ENCODE measurements at places on chromosomes 11 and 22.
A peak's percentile ranks its signal among the peaks of the same experiment; 100 is the strongest.

DNA sequence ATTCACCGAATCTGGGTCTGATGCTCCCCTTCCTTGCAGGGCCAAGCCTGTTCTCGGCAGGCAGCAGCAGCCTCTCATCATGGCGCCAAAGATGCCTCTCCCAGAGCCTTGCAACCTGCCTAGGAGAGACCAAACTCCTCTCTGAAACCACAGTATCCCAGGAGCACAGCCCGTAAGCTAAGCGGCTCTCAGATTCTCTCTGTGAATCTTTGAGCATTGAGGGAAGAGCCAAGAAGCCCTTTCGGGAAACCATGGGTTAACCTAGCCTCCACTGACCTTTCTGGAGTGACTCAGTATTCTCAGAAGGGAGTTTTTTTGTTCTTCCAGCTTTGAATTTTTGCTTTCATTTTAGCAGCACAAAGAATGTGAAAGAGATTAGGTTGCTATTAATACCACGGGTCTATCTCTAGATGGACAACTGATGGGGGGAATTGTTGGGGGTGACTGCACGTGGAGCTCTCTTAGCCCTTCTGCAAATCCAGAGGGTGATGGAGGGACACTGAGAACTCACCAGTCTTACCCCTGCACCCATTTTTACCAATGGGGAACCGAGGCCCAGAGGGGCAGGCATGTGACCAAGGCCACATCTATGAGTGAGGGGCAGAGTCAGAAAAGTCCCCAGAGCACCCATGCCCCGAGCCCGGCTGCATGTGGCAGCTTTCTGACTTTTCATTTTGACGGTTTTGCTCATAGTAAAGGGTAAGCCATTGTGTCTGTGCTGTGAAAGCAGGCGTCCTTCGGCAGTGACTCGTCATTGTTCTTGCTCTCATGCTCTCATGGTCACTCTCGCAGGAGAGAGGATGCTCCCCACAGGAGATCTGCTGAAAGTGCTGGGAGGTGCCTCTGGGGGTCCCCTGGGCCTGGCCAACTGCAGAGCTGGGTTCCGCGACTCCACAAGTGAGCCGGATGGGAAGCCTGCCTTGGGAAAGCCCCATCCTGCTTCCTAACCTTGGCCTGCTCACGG, 36.0 kb downstream of the IRAG1 start:
- DNase-seq = no peak

GRCh38 chr11:118265954-118266353, 1.9 kb upstream of the MPZL2 start:
- no peak for DNase-seq

DNA sequence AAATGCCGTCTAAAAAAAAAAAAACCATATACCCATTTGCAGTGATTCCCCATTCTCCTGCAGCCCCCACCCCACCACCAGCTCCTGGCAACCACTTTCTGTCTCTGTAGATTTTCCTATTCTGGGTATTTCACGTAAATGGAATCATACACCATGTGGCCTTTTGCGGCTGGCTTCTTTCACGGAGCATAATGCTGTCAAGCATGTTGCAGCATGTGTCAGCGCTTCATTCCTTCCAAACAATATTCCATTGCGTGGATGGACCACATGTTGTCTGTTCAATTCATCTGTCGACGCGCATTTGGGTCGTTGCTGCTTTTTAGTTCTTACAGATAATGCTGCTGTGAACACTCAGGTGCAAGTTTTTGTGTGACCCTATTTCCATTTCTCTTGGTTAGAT, 14.8 kb upstream of the EMID1 start:
- DNase-seq = no peak

- no peak for DNase-seq
These were observed 301.8 kb upstream of the MTNR1B start for GRCh38 chr11:92667486-92668152.

- DNase-seq = no peak
These were observed 6.0 kb downstream of the MRPL40 start for GRCh38 chr22:19438298-19438697.

DNA sequence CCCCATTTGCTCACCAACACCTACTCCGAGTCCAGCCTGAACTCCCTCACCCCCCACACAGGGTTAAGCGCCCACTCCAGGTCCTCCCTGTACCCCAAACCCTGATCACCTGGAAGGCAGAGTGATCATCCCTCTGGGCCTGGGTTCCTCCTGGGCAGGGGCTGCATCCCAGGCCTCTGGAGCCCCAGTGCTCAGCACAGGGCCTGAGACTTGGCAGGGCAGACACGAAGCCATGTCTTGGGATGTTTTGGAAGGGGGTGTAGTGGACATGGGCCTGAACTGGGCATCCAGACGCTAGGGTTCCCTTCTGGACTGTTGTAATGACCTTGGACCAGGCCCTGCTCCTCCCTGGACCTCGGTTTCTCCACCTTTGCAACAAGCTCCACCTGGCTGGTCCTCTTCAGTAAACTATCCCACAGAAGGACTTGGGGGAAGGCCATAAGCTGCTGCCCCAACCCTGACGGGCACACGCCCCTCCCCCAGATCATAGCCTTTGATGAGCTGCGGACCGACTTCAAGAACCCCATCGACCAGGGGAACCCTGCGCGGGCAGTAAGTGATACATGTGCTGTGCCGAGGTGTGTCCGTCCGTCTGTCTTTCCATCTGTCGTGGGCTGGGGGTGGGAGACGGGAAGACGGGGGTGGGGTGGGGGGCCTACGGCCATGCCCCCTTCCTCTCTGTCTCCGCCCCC, 3.9 kb downstream of the CNIH2 start:
- no peak for DNase-seq

DNA sequence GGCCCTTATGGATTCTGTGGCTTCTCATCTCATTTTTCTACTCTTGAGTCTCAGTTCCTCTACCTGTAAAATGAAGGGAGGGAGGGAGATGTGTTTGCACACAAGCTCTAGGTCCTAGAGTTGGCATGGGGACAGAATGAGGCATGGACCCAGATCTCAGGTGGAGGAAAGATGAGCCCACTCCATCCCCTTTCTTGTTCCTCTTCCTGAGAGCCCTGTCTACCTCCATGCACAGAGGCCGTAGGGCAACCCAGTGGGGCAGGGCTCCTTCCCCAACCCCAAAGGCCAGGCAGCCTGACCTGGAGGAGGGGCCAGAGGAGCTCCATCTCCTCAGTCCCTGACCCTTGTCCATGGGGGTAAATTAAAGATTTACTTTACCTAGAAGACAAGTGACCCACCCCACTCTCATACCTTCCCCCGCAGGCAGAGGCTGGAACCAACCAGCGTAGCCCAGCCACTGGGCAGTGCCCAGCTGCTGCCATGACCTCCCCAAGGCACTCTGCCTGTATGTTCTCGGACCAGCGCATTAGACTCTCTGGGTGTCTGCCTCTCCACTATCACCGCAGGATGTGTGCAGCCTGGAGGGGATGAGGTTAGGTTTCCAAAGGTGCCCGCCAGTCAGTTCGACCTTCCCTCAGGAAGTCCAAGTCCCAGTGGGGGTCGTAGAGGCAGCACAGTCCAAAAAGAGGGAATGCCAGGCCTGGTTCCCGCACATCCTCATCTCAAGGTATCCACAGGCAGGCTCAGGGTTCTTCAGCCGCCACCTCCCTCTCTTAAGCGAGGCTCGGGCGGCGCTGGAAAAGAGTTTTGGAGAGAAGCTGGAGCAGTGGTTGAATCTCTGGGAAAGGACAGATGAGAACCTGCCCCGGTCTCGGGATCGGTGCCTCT, 3.0 kb downstream of the SMTN start:
- no peak for DNase-seq

- DNase-seq = no peak
These were observed 176.3 kb upstream of the TMEM45B start for GRCh38 chr11:129639300-129639699.

DNA sequence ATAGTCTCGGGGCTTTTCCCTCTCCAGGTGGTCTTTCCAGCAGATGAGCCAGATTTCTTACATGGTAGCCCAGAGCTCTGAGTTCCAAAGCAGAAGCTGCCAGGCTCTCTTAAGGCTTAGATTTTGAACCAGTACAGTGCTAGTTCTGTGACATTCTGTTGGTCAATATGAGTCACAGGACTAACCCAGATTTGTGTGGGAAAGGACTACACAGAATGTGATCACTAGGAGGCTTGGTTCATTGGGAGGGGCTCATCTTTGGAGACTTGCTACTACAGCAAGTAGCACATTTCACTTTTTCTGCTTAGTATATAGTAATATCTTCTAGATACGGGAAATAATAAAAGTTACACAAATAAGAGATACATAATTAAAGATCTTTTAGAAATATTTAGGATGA, 24.1 kb downstream of the RNF214 start:
- no peak for DNase-seq

DNA sequence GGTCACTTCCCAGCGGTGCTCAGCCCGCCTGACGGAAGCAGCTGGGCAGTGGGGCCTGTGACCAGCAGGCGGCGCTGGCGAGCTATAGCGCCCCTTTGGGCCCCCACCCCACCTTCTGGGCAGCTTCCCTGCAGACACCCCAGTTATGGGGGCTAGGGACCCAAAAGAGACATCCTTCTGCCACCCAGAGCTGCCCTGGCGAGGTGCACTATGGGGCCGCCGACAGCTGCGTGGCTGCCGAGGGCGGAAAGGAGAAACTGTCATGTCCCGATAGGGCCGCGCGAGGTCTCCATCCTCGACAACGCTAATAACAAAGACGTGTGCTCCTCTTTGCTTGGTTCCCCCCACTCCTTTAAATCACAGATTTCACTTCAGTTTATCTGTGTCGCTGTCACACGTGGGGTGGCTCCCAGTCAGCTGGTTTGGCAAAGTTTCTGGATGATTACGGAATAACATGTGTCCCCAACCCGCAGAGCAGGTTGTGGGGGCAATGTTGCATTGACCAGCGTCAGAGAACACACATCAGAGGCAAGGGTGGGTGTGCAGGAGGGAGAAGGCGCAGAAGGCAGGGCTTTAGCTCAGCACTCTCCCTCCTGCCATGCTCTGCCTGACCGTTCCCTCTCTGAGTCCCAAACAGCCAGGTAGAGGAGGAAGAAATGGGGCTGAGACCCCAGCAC, 673 bp upstream of the MYO7A start:
- peak; percentile 48 for DNase-seq

DNA sequence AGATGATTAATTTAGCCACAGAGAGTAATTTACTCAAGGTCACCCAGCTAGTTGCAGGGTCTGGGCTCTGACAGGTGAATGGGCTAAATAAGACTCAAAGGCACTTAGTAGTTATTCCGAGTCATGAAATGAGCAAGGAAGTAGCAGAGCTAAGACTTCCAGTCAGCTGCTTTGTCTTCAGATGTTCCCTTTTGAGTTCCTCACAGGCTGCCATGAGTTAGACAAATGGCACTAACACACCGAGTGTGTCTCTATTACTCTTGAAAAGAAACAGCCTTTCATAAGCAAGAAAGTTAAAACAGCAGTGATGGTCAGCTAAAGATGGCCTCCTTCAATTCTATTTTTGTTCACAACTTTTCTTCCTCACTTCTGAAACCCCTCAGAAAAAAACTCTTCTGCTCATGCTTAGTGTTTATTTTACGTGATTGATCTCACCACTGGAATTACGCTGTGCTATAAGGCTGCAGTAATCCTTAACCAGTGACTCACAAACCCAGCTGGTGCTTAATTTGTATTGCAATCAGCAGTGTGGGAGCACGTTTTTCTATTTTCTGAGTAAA, 389.1 kb downstream of the AASDHPPT start:
- no peak for DNase-seq

- no peak for DNase-seq
These were observed 23.0 kb downstream of the LMO2 start for GRCh38 chr11:33868647-33869461.

GRCh38 chr22:32695451-32695891, 106.0 kb upstream of the TIMP3 start:
- no peak for DNase-seq

- no peak for DNase-seq
These were observed 39.5 kb upstream of the EMID1 start for GRCh38 chr22:29166180-29166579.

DNA sequence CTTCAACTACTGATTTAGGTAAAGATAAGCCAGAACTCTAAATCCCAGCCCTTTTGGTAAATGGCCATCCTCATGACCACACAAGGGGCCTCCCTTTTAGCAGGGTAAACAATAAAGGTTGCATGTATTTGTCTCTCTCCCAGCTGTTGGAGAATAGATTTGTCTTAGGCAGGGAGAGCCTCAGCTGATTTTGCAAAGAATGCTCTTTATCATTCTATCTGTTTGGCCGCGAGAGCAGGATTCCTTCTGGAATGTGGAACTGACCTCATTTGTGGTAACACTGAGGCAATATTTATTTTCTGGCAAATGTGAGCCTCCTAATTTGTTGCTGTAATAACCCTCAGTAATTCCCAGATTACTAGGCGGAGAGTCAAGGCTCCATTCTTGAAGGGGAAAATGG, 15.3 kb downstream of the PTS start:
- DNase-seq = no peak

DNA sequence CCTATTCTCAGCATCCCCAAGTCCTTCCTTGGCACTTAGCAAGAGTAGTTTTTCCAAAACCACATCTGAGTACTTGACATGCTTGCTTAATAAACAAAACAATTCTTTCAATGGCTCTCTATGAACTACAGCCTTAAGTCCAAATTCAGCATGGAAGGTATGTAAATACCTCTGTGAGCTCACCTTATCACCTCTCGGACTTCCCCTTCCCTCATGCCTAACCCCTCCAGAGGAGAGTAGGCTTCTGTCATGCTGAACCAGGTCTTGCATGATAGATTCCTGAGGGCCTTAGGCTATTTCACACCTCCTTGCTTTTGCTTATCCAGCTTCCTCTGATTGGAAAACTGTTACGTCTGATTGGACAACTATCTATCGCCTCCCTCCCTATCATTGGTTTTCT, 312.9 kb upstream of the CCDC90B start:
- no peak for DNase-seq

- DNase-seq = no peak
These were observed 19.4 kb upstream of the MS4A6E start for GRCh38 chr11:60307507-60308195.

- DNase-seq = no peak
These were observed 39.8 kb upstream of the SHISAL1 start for GRCh38 chr22:44352378-44353035.

GRCh38 chr22:45763236-45763624, 91.6 kb downstream of the ATXN10 start:
- no peak for DNase-seq

GRCh38 chr22:44707752-44708151, 5.7 kb downstream of the PRR5 start:
- DNase-seq = no peak

GRCh38 chr11:126662035-126662790, 306.7 kb downstream of the ST3GAL4 start:
- DNase-seq = no peak

GRCh38 chr11:8679006-8679405, 3.5 kb downstream of the TRIM66 start:
- DNase-seq = no peak

DNA sequence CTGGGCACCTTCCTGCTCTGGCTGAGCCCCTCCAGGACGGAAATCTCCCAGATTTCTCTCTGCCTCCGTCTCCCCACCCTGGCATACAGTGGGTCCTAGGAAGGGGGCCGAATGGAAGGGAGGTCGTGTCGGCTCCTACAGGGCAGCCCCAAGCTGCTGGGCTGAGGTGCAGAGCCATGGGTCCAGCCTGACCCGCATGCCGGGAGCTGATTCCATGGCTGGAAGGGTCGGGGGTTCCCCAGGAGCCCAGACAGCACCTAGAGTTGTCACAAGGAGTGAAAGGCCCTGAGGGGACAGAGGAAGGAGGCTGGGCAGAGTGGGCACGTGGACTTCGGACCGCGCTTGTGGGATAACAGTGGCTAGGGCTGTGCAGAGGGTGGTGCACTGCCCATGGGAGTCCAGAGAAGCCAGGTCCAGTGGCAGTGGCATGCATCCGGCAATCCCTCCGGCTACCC, 16.5 kb downstream of the CCND1 start:
- DNase-seq = no peak

- DNase-seq = no peak
These were observed 658.5 kb downstream of the OPCML start for GRCh38 chr11:132873841-132874240.

- no peak for DNase-seq
These were observed 5.7 kb downstream of the SMTN start for GRCh38 chr22:31086703-31087330.

Measured in effector CD4-positive, alpha-beta T cell (primary cell).